ENCODE measurements at places on chromosomes 6 and 20.

DNA sequence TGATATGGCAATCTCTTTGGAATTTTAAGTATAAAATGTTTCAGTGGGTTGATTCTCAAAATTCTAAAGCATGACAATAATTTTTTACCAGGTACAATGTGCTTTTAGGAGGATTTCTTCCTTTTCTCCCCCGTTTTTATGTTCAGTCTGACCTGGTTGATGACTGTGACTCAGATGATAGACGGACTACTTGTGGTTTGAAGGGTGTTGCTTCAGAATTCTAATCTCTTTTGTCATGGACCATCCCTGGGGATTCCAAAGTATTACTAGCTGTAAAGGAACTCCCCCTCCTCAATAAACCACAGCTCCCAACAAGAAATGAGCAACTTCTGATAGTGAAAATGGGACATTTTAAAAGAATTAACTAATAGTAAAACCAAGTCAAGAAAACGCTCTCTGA lies 34.9 kb upstream of the TNFAIP3 start:
- no peak for DNase-seq

DNA sequence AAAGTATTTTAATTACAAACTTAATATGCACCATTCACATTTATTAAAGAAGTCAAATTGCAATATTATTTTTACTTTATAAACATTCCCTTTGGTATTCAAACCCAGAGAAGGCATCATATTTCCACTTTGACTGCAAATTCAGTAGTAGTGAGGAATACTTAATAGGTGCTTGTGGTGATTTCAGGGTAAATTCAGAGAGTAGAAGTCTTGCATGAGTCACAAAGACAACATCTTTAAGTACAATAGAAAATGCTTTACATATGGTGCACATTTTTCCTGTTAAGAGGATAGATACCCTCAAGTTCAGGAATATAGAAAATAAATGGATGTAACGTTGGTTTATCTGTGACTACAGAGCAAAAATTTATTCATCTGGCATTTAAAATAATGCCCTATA lies 390.2 kb downstream of the TENT5A start:
- DNase-seq: no peak

GRCh38 chr6:28090917-28091586 lies 10.7 kb downstream of the ZNF165 start:
- no peak for DNase-seq

DNA sequence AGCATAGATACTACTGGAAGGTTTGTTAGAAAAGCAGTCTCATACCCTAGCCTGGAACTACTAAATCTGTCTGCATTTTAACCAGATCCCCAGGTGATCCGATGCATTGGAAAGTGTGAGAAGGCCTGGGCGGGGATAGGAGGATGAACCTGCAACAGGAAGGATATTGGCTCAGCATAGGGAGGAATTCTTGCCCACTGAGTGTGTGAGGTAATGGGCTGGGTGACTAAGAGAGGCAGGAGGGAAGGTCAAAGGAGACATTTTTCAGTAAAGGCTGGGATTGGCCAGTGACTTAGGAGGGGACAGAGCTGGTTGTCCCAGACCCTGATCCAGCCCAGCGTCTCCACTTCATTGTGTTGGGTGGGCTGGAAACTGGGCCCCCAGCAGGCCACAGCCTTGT lies 191.0 kb upstream of the LRFN2 start:
- DNase-seq: no peak

DNA sequence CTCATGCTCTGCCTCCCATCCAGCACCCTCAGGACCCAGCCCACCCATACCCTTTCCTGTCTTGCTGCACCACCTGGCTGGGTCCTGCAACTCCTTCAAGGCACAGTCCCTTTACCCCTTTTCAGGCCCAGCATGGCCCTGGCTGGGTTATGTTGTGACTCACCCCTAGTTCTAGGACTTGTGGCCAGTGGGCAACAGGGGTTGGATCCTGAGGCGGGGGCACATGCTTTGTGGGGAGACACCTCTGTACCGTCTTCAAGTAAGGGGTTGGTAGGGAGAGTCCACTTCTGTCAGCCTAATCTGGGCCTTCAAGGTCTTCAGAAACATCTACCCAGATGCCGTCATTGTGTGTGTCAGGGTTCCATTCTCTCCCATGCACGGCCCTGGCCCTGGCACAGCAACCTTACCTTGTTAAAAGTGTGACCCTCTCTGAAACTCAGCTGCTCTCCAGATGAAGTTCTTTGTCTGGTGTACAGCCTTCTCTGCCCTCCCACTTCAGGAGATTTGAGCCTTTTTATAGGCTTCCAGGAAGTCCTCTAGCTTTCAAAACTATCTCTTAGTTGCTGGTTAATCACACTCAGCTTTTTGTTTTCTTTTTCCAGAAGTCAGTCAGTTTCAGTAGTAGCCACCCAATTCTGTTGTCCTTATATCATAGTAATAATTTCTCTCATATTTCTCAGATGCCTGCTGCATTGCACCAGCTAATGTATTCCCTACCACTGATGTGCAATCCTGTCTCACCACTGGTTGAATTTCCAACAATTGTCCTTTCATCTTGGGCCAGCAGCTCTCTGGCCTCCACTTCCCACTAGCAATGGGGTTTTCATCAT lies 107.3 kb downstream of the NRN1 start:
- no peak for DNase-seq

DNA sequence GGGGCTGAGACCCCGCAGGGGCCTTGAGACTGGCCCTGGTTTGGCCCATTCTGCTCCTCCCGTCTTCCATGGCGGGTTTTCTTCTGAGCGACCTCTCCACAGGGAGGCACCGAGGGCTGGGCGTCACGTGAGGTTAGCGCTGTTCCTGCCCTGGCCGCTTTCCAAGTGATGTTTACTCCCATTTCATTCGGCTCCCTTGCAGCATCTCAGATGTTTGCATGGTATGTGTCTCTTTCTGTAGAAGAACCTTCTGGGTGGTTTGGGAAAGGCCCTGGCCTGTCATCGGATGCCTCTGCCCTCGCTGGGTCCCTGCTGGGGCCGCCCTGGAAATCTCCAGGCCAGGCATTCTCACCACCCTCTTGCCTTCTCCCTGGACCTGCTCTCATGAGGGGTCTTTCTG lies 17.3 kb downstream of the RAMACL start:
- no peak for DNase-seq

DNA sequence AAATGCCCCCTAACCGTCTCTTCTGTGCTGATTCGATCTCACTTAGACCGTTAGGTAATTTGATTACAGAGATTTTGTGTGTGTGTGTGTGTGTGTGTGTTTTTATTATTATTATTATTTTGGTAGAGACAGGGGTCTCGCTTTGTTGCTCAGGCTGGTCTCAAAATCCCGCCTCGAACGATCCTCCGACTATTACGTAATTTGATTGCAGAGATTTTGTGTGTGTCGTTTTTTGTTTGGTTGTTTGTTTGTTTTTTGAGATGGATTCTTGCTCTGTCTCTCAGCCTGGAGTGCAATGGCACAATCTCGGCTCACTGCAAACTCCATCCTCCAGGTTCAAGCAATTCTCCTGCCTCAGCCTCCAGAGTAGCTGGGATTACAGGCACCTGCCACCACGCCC lies 28.3 kb downstream of the FOXF2 start:
- no peak for DNase-seq

DNA sequence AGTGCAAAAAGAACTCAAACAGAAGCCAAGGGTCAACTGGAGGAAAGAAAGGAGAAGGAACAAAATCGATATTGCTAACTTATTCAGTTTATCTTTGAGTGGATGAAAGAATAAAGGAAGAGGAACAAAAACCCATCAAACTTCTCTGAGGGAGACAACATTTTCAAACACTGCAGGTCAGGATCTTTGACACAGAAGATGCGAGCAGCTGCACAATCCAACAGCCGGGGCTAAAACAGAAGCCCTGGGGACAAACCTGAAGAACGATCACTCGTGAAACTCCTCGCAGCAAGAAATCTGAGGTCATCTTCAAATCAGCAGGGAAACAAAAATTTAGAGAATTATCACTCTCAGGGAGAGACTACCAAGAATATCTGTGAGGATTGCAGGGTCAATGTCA lies 14.2 kb downstream of the SLC23A2 start:
- DNase-seq: no peak

DNA sequence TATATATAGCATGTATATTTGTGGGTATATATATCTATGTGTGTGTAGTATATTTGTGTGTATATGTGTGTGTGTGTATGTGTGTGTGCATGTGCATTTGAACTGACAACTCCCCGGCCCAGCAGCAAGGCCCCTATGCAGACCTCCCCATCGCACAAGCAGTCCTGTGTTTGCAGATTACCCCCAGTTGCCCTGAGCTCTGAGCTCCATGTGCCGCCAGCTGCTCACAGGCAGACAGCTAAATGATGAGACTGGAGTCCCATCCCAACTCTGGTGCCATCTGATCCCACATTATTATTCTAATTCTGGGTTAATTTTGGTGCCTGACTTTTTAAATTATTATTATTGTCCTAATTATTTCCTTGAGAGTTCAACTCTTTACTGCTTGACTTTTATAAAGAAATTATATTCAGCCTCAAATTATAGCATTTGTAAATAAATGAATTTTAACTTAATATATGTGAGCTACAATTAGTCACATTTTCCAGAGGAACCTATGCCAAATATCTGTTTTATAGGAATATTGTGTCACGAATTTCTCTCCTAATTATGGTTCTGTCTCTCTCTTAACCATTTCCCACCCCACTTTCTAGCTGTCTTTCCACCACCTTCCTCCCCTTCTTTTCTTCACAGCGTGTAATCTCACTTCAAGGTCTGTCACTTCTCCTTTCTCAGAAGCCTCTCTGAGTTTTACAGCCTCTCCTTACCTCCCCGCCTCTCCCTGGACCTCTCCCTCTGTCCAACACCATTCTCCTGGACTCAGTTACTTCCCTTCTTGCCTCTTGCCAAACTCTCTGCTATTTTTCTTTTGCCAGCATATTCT lies 90.6 kb upstream of the SYNDIG1 start:
- no peak for DNase-seq

- DNase-seq: no peak
Measured at GRCh38 chr20:36628076-36628475, 17.9 kb downstream of the SLA2 start.
